ENCODE measurements at places on chromosomes 4 and X. TPM values are rescaled to one million over a fixed set of nuclear protein-coding genes. Genes with fewer than 3 reads are reported as not detected.

GRCh38 chr4:80878218-80878617, 152.3 kb upstream of the BMP3 start:
- DNase-seq: no peak

The CLTRN gene
- total RNA-seq: not detected

- DNase-seq: no peak
Measured at GRCh38 chr4:144910723-144911122, 187.3 kb downstream of the ANAPC10 start.

The MYOZ2 gene
- not detected for total RNA-seq

GRCh38 chr4:83248486-83248885, 36.1 kb downstream of the COQ2 start:
- no peak for DNase-seq

DNA sequence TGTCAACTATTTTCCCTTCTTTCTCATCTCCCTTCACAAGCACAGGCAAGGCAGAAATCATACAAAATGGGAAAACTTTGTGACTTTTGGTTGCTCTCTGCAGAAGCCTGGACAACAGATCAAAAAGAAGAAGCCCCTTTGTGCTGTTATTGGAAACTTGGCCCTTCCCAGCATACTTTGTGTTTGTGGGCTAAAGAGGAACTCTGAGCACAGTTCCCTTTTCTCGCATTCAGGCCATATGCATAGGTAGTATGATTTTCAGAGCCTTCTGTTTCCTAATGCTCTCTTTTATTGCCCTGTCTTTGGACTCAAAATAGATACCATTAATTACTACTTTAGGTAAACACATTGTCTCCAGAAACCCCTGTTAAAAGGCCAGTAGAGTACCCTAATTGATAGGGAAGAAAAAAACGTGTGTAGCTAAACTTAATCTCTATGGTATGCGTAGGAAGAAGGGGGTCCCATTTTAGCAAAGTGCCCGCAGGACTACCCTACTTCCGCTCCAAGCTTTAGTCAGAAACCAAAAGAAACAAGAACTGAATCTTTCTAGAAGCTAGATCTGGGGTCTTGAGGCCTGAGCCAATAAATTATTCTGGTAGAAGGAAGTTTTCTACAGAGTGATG, 26.6 kb downstream of the VSIG4 start:
- no peak for DNase-seq

The ADGRG2 gene
- total RNA-seq: not detected

The PLAC8 gene
- 106 TPM for total RNA-seq

The OPRPN gene
- not detected for total RNA-seq

Measured in G401 (cell line).